ENCODE measurements at places on chromosomes 5 and 9.

GRCh38 chr9:124133727-124134126 lies 122.2 kb downstream of the LHX2 start:
- peak; percentile 31 for DNase-seq

DNA sequence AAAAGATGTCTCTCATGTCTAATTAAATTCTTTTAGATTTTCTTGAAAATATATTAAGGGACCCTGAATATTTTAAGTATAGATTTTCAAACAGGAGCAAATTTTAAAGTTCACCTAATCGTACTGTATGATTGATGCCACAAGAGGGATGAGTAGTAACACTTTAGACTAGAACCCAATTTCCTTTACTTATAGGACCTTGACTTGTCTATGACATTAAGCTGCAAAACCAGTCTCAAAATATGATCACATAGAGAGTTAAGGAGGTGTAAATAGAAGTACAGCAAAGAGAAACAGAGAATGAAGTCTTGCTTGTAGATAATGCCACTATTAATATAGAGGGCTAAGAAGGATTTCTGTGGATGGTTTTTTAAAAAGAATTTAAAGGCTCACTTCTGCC lies 312.9 kb upstream of the PRR16 start:
- DNase-seq: no peak

DNA sequence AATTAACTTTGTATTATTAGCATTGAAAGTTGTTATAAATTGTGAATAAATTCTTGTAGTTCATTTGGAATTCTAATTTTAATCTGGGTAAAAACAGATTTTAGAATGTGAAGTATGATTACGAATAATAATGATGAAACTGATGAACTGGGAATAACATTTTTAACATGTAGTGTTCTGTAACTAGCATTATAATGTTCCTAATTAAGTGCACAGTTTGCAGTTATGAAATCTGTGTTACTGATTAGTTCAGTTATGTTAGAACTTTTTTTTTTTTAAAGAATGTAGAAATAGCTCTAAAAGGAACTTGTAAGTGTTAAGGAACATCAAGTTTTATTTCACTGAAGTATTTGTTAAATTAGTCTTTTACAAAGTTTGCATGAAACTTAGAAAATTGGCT lies 48.9 kb upstream of the EIF4EBP3 start:
- no peak for DNase-seq

GRCh38 chr9:34289159-34289558 lies 39.9 kb downstream of the KIF24 start:
- no peak for DNase-seq

GRCh38 chr9:129679537-129679936 lies 14.1 kb downstream of the PRRX2 start:
- no peak for DNase-seq

DNA sequence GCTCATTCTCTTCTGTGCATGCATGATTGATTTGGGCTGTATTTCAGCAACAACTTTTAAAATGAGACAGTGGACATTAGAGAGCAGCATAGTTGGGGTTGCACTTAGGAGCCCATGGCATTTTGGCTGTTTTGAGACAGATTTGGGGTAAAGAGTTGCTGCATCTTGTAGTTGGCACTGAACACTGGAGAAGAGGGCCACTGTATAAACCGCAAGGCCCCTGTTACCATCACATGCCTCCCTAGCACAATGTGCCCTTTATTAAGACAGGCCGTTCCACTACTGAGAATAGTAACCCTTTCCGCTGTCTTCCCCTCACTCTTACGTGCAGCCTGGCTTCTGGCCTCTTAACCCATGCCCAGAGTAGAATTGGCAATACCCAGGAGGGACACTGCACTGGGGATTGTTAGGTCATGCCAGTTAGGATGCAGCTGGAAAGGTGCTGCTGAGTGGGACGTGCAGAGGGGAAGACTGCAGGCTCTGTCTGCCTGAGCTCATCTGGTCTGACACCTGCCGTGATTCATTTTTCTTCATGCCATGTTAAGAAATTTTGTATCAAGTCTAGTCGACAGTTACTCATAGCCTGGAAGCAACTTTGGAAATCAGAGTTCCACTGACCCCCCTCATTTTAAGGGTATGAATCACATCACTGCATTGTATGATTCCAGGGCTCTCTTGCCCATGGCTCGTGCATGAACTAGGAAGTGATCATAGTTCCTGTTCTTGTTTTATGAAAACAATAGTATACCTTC lies 146.9 kb upstream of the DMRT1 start:
- DNase-seq: no peak

DNA sequence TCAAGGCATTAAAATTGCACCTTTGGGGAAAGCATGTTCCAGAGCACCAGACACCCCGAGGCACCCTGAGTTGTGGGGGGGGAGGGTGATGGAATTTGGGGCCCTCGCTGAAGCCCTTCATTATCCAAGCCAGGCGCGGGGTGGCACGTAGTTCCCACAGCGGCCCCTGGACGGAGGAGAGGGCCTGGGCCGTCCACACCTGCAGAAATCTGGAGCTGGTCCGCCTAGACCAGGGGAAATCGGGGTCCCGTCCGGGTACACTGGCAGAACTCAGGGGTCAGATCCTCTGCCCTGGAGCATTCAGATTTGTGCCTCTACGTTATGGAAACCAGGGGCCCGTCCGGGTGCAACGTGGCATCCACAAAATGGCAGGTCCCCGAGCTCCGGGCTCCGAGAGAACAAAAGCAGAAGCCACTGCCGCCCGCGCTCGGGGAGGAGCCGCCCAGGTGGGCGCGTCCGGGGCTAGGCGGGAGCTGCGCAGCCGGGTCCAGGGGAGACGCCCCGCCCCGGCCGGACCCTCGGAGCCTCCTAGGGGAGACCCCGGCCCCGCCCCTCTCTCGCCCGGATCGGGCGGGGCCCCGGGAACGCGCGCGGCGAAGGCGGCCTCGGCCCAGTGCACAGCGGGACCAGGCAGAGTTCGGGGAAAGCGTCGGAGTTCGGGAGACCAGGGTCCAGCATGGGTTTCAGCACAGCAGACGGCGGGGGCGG lies at the start of gene PLEKHG4B:
TSS of gene PLEKHG4B (plus strand) at position 613 of the 708 bp plus-strand sequence. CDS start at position 677, 64 bp downstream.
- DNase-seq: no peak

GRCh38 chr9:122119166-122119521 lies 26.0 kb upstream of the TTLL11 start:
- no peak for DNase-seq

DNA sequence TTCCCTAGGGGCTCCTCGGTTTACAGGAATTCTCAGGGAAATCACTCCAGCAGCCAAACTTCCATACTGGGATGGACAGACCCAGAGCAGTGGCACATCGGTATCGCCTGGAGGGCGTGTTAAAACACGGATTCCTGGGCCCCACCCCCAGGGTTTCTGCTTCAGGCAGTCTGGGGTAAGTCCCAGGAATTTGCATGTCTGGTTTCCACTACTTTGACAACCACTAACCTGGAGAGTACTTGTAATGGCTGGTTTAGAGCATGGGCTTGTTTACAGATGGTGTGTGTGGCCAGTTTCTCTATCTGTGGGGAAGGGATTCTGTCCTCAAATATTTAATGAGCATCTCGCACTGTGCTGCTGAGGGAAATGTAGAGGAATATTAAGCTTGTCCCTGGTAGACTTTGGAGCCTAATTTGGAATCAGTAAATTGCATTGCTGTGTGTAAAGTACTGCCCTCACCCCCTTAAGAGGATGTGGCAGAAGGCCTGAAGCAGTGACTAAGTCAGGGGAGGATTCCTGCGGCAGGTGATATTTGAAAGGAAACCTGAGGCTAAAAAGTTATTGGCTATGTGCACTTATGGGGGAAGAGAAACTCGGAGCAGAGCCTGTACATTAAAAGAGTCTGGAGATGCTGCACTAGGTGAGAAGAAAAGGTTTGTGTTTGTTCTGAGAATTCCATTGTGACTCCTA lies 18.6 kb upstream of the TJP2 start:
- no peak for DNase-seq

DNA sequence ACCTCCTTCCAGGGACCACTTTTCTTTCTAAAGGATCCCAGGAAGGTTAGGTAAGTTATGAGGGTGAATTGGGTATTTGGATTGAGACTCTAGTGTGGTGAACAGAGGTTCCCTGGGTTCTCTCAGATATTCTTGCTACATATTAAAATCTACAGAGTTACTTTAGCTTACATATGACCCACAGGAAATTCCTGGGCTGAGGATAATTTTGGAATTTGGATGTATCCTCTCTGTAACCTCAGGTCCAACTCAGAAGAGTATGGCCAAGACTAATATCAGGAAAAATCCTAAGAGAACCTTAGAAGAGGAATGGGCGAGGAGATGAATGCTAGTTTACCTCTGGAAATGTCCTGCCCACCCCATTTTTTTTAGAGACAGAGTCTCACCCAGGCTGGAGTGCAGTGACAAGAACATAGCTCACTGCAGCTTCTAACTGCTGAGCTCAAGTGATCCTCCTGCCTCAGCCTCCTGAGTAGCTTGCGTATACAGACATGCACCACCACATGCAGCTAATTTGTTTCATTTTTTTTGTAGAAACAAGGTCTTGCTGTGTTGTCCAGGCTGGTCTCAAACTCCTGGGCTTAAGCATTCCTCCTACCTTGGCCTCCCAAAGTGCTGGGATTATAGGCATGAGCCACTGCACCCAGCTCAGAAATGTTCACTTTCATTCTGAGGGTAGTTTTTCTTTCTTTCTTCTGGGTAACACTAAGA lies 196.4 kb downstream of the ARHGEF28 start:
- no peak for DNase-seq

DNA sequence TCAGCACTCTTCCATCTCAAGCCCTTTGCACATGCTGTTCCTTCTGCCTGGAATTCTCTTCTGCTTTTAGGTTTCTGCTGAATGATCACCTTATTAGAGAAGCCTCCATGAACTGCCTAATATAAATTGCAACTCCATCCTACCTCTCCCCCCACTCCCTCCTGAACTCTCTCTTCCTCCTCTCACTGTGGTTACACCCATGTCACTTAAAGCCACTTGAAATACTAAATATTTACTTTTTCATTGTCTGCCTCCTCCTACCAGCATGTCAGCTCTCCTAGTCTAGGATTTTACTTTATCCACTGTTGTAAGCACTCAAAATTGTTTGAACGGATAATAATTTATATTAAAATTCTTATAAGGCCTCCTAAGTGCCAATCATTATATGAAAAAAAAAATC lies 43.8 kb downstream of the ACTL7B start:
- no peak for DNase-seq

DNA sequence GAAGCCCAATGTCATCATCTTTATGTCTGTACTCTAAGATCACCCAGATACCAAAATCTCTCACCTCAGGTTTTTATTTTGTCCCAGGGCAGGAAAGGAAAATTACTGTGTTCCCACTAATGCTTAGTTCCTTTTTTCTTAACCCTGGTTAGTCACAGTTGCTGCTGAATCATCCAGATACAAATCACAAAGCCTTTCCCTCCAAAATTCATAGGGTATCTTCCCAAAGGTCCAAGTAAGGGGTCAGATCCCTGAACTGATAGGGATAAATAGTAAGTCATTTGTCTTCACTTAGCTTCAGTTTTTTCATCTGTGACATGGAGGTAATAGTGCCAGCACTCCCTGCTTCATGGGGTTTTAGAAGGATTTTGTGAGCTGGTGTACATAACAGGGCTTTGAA lies 2.2 kb downstream of the PLCXD3 start:
- no peak for DNase-seq

DNA sequence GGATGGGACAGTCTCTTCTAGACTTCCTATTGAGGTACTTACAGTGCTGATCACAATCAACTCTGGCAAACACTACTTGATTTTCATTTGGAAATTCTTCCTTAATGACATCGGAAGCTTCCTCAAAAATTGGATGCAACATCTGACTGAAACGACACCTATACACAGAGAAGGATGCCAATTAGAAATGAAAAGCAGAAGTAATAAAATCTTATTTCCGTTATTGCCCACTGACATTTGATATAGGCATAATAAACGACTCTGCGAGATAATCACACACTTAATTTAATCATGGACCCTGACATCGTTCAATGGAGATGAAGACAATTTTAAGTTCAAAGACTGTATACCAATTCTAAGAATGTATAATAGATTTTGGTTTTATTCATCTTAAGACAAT lies 46.4 kb downstream of the ERP44 start:
- no peak for DNase-seq

GRCh38 chr9:120708526-120709224 lies 5.6 kb downstream of the MEGF9 start:
- DNase-seq: no peak

DNA sequence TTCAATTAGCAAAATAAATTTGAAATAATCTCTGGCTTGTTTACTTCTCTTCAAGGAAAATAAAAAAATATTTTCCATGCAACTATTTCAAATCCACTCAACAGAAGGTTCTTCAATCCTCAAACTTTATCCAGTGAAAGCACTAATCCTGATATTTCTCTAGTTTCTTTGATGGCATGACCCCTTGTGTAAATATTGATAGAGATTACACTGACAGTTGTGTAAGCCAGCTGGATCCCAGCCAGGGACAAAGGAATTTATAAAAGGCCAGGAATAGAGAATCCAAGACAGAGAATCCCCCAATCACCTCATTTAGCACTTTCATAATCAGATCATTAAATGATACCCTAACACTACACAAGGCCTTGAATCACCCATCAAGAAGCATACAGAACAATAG lies 135.2 kb downstream of the GNA14 start:
- DNase-seq: no peak

DNA sequence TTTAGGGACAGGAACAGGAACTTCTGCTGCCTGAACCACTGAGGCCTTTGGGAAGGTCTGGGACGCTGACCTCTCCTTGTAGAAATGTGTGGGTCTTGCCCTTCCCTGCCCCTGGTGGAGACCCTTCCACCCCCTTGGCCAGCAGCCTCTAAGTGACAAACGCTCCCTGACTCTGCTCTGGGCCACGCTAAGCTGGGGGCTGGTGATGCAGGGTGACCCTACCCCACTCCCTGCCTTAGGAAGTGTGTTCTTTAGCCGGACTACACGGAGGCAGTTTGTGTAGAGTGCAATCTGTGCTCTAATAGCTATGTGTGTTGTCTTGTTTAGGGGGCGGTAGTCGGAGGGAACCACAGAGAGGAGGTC lies 123.0 kb downstream of the COL23A1 start:
- no peak for DNase-seq

- DNase-seq: no peak
Measured at GRCh38 chr9:89362647-89363310, 44.5 kb downstream of the SECISBP2 start.

- DNase-seq: no peak
Measured at GRCh38 chr5:163569284-163569683, 63.9 kb downstream of the MAT2B start.

GRCh38 chr9:107193251-107193650 lies 89.8 kb upstream of the RAD23B start:
- no peak for DNase-seq

GRCh38 chr9:97660340-97660739 lies 26.7 kb downstream of the NCBP1 start:
- no peak for DNase-seq

DNA sequence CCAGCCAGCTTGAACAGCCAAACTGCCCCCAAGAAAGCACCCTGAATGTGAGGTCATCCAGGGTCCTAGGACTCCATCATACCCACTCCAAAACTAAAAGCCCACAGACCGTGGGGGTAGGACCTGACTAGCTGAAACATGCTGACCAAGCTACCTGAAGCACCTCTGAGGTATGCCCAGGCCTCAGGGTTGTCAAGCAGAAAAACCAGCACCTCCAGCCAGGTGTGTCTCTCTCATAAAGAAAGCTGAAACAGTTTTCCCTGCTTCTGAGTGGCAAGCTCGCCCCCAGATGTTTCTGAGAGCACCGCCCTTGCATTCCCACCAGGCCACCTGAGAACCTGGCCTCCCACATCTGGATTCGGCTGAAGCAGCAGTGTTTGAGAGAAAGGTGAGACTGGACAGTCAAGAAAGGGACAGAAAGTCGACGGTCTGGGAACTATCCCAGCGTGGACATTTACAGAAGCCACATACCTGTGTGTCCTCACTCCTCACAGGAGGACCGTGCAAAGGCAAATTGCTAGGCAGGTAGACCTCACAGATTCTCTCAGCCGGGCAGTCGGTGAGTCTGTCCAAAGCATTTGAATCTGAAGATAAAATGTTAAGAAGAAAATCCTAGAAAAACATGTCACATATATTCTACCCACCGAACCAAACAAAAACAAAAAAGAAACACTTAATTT lies 155.6 kb upstream of the RASEF start:
- DNase-seq: no peak
